ENCODE measurements at places on chromosomes 11 and 22. TPM values are rescaled to one million over a fixed set of nuclear protein-coding genes. Genes with fewer than 3 reads are reported as not detected.
A peak's percentile ranks its signal among the peaks of the same experiment; 100 is the strongest.

DNA sequence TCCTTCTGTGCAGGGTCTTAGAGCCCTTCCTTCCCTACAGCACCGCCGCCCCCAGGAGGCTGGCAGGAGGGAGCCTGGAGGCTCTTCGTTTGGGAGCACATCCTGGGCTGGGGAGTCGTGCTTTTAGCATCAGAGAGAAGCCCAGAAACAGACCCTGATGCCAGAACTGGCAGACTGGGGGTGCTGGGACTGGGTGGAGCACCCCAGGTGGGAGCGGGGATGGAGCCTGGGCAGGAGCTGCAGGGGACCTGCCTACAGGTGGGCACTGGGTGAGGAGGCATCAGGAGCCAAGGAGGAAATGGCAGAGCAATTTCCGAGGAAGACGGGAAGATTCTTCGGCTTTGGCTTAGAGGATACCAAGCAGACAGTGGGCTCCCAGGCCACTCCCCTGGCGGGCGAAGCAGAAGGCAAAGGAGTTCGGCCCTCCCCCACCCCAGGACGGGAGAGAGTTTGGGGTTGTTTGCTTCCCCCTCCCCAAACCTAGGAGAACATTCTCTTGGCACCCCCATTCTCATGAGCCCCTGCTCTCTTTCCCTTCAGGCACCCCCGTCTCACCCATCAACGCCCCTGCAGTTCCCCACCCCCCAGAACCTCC lies 1.1 kb downstream of the SYT7 start:
- ATAC-seq: no peak

DNA sequence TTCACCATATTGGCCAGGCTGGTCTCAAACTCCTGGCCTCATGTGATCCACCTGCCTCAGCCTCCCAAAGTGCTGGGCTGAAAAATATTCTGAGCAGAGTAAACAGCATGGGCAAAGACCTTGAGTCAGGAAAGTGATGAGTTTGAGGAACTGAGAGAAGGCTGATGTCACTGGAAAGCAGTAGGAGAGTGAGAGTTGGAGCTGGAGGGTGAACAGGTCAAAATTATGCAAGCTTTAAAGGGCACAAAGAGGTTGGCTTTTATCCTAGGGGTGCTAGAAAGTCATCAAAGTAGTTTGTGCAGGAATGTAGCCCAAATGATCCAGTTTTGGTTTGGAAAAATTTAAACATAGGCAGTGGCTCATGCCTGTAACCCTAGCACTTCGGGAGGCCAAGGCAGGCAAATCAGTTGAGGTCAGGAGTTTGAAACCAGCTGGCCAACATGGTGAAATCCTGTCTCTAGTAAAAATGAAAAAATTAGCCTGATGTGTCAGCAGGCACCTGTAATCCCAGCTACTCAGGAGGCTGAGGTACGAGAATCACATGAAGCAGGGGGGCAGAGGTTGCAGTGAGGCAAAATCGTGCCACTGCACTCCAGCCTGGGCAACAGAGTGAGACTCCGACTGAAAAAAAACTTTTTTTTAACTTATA lies 44.7 kb upstream of the CXCR5 start:
- peak; percentile 47 for ATAC-seq

DNA sequence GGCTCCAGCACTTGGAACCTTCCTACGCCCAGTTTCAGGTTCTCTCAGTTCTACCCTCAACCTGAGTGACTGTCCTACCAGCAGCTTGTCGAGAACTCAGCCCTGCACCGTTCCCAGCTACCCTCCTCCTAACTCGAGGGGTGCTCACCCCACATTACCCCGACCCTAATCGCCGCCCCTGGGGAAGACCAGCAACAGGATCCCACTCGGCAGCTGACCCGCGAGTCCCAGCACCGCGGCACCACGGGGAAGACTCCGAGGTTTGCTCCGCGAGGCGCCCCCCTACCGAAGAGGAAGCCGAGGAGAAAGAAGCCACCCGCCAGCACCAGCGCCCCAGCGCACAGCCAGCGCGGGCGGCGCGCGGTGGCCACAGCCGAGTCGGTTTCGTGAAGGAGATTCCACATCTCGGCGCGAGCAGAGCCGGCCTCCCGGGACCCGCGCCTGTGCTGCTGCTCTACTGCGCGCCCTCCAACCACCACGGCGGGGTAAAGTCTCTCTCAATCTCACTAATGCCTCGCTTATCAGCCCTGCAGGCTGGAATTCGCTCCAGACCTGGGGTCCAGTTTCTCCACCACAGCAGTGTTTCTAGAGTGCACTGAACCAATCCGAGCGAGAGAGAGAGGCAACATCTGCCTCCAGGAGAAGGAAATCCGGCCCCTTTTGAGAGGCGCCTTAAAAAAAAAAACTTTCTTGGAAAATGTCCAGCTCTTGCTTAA lies at the start of gene FOLH1:
TSS of gene FOLH1 (minus strand) at position 597 of the 716 bp plus-strand sequence. CDS start at position 404, 193 bp downstream.
- ATAC-seq: peak; percentile 49

Gene CCDC73
- total RNA-seq: 0.40 TPM

GRCh38 chr22:46031557-46031956 lies 54.6 kb upstream of the WNT7B start:
- no peak for ATAC-seq

Gene LRRC32
- total RNA-seq: 9.0 TPM

Gene LRRC56
- total RNA-seq: 1.3 TPM

- ATAC-seq: peak; percentile 87
Measured at GRCh38 chr11:61567286-61568061, 13.4 kb downstream of the SYT7 start.

DNA sequence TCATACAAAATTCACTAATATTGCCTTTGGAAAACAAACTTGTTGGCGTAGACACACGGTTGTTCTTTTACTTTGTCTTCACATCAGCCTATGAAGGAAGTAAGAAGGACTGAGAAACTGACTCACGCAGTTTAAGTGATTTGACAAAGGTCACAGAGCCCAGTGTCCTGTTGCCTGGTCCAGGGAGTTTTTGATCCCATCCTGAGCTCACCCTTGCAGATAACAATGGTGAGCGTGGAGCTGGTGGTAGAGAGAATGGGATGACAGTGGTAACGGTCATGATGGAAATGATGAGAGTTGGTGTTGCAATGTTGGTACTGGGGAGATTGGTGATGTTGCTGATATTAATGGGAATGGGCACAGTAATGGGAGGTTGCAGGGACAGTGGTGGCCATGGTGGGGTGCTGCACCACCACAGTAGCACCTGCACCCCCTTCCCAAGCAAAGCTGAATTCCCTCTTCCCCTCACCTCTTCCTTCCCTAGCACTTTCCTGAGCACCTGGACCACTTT lies 22.0 kb downstream of the CREB3L1 start:
- ATAC-seq: no peak

- no peak for ATAC-seq
Measured at GRCh38 chr11:120606211-120607010, 94.9 kb downstream of the GRIK4 start.

GRCh38 chr11:56698795-56699194 lies at the start of gene OR9G1:
Gene OR9G1 (plus strand): TSS chr11:56699095. CDS start chr11:56700388, 1,293 bp downstream.
- ATAC-seq: no peak
